ENCODE measurements at places on chromosomes 12 and 14.

- DNase-seq, result no peak
Measured at GRCh38 chr12:3222306-3222705, 145.1 kb downstream of the TSPAN9 start.

- DNase-seq, result no peak
Measured at GRCh38 chr14:104925855-104926609, 1.4 kb downstream of the PLD4 start.

GRCh38 chr14:35814371-35815005 lies 5.4 kb upstream of the RALGAPA1 start:
- DNase-seq, result peak; percentile 65

DNA sequence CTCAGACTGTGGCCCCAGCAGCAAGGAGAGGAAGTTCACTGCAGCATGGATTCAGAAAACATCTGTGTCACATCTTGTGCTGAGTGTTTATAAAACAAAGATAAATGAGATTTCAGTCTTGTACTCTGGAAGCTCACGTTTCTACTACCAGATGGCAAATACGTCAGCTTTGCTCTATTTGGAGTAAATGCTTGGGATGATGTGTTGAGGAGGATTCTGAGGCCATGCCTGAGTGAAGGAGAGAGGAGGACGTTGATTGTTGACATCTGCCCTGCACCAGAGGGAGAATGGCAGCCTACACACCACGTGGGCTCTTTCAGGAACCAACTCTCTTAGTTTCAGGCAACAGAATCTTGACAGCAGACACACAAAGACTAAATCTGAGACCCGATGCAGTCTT lies 188.9 kb downstream of the TMEM132C start:
- DNase-seq, result no peak

GRCh38 chr12:51817027-51817953 lies 31.2 kb downstream of the FIGNL2 start:
- no peak for DNase-seq

GRCh38 chr12:2583091-2583497 lies 211.7 kb upstream of the FKBP4 start:
- no peak for DNase-seq

- no peak for DNase-seq
Measured at GRCh38 chr14:20823859-20824258, 21.2 kb upstream of the RNASE1 start.

GRCh38 chr12:89309815-89310214 lies 42.5 kb downstream of the DUSP6 start:
- no peak for DNase-seq

DNA sequence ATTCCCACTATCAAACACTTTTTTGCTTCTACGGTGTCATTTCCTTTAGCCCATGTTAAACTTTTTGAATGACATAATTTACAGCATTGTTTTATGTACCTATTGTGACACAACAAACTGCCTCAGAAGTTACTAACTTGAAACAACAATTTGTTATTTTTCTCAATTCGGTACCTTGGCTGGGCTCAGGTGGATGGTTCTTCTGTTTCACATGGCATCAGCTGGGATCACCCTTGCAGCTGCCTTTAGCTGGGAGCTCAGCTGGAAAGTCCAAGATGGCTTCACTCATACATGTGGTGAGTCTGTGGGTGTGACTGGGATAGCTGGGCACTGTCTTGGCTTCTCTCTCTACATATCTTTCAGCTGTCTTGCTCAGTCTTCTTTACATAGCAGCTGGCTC lies 156.0 kb downstream of the GXYLT1 start:
- no peak for DNase-seq

DNA sequence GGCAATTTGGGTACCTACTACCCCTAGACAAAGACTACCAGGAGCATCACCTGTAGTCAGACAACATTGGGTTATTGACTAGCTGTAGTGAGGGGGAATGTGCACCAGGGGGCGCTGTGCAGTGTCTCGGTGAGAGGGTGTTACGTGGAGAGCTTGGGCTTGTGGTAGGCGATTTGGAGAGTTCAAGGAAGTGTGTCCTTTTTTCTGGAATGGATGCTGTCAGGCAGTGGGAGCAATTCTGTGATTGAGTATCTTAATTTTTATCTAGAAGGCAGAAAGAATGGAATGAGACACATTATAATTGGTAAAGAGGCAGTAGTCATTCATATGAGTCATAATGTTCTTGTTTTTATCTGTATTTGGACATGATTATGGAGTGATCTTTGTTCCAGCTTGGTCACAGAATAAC lies 187.7 kb downstream of the GALC start:
- DNase-seq, result peak; percentile 39

DNA sequence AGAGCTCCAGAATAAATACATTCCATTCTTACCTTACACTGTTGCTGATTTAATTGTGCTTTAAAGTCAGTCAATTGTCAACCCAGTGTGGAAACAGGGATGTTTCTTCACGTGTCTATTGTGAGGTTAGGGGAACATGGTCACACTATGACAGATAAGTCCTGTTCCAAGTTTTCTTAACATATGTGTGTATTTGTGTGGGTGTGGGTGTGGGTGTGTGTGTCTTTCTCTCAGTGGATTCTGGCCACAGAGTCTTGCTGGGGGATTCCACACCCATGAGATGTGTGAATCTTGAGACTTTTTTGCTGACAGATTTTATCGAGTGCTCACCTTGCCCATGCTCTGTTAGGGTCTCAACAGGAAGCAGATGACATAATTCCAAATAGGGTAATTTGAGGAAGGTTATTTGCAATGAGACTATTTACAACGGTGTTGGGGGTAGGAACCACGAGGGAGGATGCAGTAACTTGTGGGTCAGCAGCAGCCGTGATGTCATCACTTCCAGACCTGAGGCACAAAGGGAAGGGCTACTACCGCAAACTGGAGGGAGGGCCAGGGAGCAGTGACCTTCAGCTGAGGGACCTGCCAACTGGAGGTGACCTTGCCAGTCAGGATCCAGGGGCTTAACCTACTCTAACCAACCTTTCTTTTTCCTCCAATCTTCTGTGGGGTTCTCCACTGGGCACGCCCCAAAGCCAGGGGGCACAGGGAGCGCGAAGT lies 1.9 kb upstream of the VRK1 start:
- no peak for DNase-seq

- no peak for DNase-seq
Measured at GRCh38 chr14:56358851-56359614, 220.6 kb upstream of the TMEM260 start.

GRCh38 chr14:99625476-99625875 lies 19.5 kb upstream of the HHIPL1 start:
- no peak for DNase-seq

DNA sequence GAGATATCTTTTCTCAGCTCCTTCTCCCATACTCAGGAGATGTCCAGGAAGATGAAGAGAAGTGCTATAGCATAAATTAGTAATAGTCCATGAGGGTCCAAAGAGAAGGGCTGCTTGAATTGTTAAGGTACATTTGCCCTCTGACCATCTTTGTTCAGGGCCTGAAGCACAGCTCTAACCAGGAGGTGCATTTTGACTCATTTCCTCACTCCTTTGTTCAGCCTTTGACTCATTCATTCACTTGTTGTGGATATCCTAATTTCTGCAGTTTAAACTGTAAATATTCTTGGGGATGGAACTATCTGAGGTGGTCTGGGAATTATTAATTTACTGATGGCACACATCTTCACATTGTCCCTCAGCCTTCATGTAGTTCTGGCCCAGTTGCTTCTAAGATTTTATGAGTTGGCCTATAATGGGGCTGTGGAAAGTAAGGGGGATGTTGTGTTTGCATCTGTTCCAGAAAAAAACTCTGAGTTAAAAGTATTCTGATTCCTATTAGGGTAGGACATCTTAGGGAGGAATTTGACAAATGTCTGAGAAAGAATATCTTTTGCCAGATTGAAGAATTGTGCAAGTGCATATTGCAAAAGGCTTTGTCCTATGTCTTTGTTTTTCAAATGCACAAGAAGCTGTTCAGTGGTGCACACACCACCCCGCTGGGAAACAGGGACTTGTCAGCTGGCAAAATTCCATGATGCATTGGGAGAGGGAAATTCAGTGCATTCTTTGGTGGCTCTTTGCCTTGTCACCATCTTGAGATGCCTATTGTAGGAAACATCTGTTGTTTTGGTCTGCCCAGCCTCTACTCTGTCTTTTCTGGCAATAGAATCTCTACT lies 22.1 kb downstream of the SMOC1 start:
- no peak for DNase-seq

GRCh38 chr12:120125792-120126634 lies 9.5 kb upstream of the RAB35 start:
- DNase-seq, result no peak

DNA sequence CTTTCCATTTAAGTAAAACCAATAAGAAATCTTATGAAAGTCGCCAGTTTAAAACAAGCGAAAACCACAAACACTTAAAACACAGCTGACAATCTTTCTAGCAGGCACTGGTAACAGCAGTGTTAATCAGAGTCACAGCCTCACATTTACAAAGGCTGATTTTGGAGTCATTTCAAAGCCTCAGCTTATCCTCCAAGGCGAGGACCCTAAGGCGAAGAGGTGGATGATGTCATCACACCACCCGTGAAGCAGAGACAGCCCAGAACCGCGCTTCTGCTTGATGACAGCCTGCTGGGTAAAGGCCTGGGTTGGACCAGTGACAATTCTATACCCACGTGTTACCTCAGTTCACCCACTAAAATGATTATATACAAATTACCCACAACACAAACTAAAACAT lies 10.1 kb downstream of the GOLGA3 start:
- no peak for DNase-seq

GRCh38 chr14:104322531-104323366 lies 184.4 kb downstream of the KIF26A start:
- DNase-seq, result no peak

- DNase-seq, result no peak
Measured at GRCh38 chr14:20743556-20743955, 2.1 kb upstream of the EDDM3A start.

- DNase-seq, result no peak
Measured at GRCh38 chr12:28807535-28807934, 341.5 kb upstream of the FAR2 start.

GRCh38 chr14:49954171-49954631 lies 61.3 kb downstream of the ARF6 start:
- DNase-seq, result no peak

DNA sequence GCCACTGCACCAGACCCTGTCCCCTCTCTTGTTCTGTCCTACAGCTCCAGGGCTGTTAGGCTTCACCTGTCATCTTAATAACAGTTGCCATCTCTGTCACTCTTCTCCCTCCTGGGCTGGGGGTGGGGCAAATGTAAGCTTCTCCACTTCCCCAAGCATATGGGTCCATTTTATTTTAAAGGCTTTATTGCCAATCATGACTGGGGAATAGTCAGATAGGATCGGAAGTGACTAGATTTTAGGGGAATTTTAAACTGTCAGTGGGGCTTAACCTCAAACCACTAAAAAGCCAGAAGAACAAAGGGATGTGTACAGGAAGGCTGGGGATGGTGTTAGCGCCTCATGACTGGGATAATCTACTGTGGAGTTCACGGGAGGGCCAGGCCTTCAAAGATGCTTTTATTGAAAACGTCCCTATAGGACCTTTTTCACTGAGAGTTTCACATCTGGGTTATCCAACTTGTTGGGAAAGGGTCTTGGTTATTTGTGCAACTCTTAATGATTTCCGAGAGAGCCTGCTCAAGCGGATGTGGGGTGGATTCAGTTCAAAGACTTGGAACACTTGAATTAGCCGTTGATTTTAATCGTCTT lies 41.6 kb downstream of the CHST11 start:
- DNase-seq, result peak; percentile 24

DNA sequence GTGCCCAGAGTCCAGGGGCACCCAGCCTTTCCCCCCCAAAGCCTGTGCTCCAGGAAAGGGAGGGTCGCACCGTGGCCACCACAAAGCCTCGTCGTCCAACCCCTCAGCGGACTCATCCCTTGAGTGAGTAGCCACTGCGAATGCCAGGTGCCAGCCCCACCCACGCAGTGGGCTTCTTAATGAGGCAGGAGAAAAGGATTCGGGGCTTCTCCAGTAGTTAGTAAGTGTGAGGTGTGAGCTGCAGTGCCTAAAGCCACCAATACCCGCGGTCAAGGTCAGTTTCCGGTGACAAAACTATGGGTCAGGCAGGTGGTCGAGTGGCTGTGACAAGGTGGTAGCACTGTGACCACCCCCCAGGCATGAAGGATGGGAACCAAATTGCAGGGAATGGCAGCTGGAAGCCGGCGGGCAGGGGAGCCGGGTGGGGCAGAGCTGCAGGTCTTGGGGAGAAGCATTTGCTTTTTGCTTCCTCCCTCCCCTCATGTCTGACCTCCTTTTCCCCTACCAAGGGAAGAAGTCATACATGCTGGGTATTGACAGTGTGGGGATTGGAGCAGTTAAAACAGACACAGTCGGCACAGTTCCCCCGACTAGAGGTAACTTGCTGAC lies 8.0 kb downstream of the RAN start:
- no peak for DNase-seq

DNA sequence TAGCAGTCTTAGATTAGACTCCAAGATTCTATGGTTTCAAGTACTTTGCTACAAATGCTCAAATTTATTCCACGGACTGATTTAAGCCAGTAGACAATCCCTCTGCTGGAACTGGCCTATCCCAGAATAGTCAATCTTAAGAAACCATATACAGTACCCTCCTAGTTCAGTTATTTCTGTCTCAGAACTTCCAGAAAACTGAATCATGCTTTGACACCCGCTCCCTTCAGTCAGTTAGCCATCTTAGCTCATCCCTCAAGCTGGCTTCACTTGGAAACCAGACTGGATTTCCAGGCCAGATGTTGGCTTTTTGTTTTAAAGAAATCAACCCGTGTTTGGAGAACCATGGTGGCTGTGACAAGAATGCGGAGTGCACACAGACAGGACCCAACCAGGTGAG lies 125.5 kb downstream of the NT5DC3 start:
- DNase-seq, result no peak

DNA sequence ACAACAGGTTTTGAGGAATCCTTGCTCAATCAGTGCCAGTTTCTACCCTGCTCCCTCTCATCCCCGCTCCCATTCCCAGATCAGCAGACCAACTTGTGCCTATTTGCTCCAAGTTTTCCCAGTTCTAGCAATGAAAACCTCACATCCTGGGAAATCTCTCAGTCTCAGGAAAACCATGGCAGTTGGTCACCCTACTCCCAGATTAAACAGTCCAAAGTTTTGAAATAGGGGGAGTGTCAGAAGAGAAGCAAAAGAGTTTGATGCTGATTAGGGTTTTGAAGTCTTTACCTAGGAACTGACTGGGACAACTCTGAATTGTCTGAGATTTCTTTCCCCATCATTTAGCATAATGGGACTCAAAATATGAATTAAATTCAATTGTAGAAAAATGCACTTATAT lies 95.8 kb upstream of the ARID2 start:
- no peak for DNase-seq

GRCh38 chr14:89129570-89129969 lies 287.5 kb downstream of the FOXN3 start:
- DNase-seq, result no peak

DNA sequence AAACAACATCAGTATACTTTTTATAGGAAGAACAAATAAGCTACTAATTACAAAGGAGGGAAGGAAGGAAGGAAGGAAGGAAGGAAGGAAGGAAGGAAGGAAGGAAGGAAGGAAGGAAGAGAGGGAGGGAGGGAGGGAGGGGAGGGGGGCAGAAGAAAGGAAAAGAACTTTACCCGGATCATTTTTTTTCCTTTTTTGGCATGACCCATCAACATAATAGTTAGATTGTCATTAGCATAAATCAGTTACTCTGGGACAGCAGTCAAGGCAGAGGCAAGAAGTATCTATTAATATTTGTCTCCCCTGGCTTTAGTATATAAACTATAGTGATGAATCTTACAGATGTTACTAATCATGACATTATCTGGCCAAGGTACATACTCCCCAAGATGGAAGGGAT lies 35.2 kb upstream of the TSPAN8 start:
- DNase-seq, result no peak
